ENCODE measurements at places on chromosomes 4 and X. TPM values are rescaled to one million over a fixed set of nuclear protein-coding genes. Genes with fewer than 3 reads are reported as not detected.

- peak; percentile 22 for DNase-seq
Measured at GRCh38 chr4:22607382-22607781, 85.4 kb upstream of the GBA3 start.

CHRDL1 gene
- 0.17 TPM for total RNA-seq

SYP gene
- not detected for total RNA-seq

DNA sequence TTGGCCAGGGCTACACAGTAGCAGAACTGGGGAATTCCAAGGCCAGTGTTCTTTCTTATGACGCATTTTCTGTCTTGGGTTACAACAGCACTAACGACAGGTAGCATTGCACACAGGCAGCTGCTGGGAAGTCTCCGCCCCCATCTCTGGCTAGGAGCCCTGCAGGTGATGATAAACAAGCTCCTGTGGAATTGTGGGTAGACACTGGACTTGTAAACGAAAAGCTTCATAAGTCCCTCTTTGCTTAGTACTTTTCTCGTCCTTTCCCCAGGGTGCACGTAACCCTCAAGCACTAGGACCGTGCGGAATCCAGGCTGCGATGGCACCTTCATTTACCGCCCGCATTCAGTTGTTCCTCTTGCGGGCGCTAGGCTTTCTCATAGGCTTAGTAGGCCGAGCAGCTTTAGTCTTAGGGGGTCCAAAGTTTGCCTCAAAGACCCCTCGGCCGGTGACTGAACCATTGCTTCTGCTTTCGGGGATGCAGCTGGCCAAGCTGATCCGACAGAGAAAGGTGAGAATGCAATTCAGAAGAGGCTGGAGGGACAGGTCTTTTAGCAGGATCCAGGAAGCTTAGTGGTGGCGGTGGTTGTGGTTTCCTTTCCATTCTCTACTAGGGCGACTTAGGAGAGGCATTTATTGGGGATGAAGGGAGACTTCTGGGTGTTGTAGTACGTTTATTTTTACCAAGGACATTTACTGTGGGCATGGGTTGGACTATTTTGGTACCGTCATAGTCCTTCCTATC is at the start of gene FAAH2:
TSS of gene FAAH2 (plus strand) at position 200 of the 745 bp plus-strand sequence. CDS start at position 320, 120 bp downstream.
- DNase-seq: peak; percentile 82

DNA sequence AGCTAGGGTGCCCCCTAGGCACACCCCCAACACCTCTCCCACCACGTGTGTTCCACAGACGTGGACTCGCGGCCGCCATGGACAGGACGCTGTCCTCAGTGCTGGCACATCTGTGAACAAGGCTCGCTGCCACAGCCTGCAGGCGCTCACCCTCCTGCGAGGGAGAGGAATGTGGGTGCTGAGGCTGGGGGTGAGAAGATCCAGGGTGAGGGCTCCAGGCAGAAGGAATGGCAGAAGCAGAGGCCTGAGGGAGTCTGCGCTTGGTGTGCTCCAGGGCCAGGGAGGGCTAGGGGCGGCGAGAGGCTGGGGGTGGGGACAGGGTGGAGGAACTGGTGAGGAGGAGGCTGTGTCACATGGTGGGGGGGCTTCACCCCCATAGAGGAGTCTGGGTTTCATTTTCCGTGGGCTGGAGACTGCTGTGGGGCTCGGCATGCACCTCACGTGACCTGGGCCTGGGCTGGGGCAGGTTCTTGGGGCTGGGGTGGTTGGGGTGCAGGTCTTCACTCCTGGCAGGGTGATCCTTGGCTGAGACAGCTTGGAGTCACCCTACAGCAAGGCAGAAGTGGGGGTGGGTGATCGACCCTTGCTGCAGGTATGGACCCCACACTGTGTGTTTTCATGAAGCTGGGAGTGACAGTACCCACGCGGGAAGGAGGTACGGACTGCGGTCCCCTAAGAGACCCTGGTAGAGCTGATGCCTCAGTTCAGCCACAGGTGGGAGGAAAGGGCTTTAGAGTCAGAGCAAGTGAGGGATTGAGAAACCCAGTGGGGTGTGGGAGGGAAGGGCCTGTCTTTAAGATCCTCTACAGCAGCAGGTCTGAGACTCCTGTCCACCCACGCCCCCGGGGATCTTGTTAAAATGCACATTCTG is 103.7 kb downstream of the PSAPL1 start:
- no peak for DNase-seq

- DNase-seq: no peak
Measured at GRCh38 chrX:6574762-6575161, 39.8 kb upstream of the VCX3A start.

GRCh38 chrX:95629737-95630136 is 1054.9 kb upstream of the DIAPH2 start:
- DNase-seq: peak; percentile 1

GPR143 gene
- total RNA-seq: 0.49 TPM

- DNase-seq: peak; percentile 2
Measured at GRCh38 chrX:9525511-9526248, 60.8 kb downstream of the TBL1X start.

GRCh38 chr4:8289151-8289750 is 19.7 kb downstream of the HTRA3 start:
- no peak for DNase-seq

RAB33A gene
- not detected for total RNA-seq

DGKK gene
- not detected for total RNA-seq

EGF gene
- total RNA-seq: 8.6 TPM

DNA sequence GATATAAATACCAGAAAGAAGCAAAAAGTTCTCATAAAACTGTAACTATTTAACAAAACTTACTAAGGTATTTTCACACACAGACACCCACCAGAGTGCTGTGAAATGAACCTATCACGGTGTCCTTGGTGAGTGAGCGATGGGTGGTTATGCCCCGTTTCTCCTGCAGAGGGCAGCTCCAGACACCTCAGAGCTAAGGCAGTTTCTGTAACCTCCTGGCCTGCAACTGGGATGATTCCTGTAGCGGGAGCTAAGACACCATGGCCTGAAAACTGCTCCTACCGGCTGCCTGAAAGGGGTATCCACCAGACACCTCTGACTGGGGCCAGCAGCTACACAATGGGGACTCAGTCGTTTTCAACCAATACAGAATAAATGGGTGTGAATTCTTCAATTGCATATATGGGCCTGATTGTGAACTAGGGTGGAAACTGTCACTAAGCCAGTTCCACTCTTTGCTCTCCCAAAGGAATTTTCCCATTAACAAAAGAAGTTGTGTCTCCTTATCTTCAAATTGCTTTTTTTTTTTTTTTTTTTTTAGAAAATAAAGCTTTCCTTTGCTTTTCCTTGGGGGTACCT is 2375.8 kb upstream of the TENM3 start:
- DNase-seq: peak; percentile 31

VCX gene
- total RNA-seq: not detected

DNA sequence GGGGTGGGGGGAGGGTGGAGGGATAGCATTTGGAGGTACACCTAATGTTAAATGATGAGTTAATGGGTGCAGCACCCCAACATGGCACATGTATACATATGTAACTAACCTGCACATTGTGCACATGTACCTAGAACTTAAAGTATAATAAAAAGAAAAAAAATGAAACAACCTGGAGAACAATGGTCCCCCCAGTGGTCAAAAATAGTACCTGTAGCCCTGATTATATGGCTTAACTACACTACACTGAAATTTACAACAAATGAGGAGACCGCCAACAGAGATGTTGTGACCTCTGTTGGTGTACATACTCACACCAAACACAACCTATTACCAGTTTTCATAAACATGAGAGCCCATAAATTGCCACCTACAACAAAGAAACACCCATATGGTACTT is 7.3 kb upstream of the MAGEE1 start:
- DNase-seq: no peak

- no peak for DNase-seq
Measured at GRCh38 chrX:23369027-23369426, 34.4 kb downstream of the PTCHD1 start.

DMRTC1B gene
- not detected for total RNA-seq

- DNase-seq: no peak
Measured at GRCh38 chr4:15333692-15334633, 93.9 kb upstream of the C1QTNF7 start.

GRCh38 chr4:108391701-108392455 is 223.1 kb upstream of the LEF1 start:
- DNase-seq: no peak

GRCh38 chrX:17860811-17861488 is at the start of gene RAI2:
RAI2 (minus strand) TSS chrX:17861298; CDS start chrX:17802010, 59,288 bp downstream.
- peak; percentile 30 for DNase-seq

DNA sequence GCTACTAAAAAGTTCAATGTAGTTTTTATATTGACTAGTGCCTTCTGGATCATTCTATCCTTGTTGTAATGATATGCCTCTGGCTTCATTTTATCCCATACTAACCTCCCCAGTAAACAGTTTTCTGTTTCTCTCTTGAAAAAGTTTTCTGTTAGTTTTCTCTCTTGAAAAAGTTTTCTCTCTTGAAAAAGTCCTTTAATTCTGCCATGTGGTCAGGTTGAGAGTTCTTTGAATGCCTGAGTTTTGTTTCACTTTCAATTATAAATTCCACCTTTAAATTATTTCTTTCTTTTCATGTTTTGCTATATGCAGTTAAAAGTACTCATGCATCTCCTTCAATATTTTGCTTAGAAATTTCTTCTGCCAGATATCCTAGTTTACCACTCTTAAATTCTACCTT is 1139.6 kb downstream of the STPG2 start:
- no peak for DNase-seq

DNA sequence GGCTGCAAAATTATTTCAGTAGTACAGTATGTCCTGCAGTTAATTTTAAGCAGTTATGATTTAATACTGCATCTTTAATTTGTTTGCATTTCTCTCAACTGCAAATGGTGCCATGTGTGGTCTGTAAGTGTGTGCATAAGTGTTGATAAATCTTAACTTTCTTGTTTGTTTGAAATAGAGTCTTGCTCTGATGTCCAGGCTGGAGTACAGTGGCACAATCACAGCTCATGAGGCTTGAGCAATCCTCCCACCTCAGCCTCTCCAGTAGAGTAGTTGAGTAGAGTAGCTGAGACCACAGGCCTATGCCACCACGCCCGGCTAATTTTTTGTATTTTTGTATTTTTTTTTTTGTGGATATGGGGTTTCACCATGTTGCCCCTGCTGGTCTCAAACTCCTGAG is 322.5 kb upstream of the NR3C2 start:
- DNase-seq: no peak

DNA sequence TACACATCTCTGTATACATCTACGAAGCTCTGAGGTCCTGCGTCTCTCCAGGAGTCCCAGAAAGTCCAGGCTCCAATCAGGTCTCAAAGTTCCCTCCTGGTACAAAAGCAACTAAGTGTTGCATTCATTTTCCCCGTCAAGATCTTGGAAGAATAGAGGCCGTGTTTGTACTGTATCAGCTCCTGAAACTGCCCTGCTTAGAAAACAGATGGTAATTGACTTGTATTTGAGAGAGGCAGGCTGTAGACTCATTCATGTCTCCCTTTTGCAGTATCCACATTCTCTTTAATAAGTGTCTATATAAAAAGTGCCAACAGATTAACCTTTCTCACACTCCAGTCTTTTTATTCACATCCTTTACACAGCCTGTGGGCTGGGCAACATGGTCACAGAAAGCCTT is 91.7 kb downstream of the HPGD start:
- DNase-seq: no peak

IGFBP7 gene
- total RNA-seq: 1,275 TPM

GRCh38 chr4:9825049-9825448 is 43.6 kb downstream of the DRD5 start:
- DNase-seq: no peak

MAGEA9B gene
- total RNA-seq: not detected

FAM47E gene
- not detected for total RNA-seq

DNA sequence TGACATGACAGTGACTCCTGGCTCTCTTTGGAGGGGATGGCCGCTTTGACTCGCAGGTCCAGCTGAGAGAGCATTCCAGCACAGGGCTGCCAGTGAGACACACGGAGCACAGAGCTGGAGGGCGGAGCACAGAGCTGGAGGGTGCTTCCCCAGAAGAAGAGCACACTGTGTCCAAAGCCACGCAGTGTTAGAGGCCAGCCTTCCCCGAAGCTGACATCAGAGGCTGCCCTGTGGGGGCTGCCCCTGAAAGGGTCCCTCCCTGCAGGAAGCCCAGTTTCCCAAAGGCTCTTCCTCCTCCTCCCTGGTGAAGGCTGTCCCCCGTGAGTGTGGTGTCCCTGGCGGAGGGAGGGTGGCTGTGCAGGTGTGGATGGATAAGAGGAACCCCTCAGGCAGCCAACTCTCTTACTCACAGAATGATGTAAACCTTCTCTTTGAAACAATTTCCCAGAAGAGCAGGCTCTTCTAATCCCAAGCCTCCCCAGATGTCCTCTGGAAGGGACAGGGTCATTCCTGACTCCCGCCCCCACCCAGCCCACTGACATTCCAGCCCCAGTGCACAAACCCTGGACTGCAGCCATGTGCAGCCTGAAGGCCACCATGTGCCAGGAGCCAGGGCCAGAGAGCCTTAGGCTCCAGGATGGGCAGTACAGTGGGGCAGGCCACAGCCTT is 53.4 kb downstream of the PSAPL1 start:
- no peak for DNase-seq

- no peak for DNase-seq
Measured at GRCh38 chr4:105460306-105460705, 13.6 kb downstream of the PPA2 start.

ZNF157 gene
- not detected for total RNA-seq

GRCh38 chr4:150890246-150890645 is 124.8 kb downstream of the LRBA start:
- no peak for DNase-seq

- DNase-seq: no peak
Measured at GRCh38 chr4:105936901-105937300, 41.6 kb downstream of the NPNT start.

CAMK2D gene
- 38.0 TPM for total RNA-seq

DNA sequence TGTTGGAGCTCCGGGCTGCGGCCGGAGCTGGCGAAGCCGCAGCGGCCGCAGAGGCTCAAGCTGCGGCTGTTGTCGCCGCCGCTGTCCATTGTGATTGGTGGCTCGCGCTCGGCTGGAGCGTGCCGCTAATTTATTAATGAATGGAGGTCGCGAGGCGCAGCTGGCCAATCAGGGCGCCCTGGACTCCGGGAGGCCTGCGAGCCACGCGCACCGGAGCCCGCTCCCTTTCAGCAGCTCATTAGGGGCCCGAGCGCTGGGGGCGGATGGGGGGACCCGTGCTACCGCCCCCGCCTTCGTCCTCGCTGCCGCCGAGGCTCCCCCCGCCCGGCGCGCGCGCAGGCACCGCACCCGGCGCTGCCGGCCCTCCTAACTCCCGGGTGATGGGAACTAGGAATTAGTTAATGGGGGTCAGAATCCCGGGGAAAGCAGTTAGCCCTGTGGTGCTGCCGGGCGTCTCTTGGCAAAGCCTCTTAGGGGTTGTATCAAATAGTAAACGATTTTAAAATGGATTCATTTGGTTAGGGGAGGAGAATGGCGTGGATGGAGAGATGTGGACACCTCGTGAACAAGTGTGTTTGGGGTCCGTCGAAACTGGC is 589 bp upstream of the NEUROG2 start:
- peak; percentile 47 for DNase-seq

GRCh38 chr4:94517492-94517891 is 65.8 kb downstream of the PDLIM5 start:
- DNase-seq: no peak

- DNase-seq: no peak
Measured at GRCh38 chr4:145451895-145452294, 29.8 kb upstream of the SMAD1 start.

GRCh38 chr4:99832321-99832720 is 15.7 kb downstream of the DAPP1 start:
- peak; percentile 20 for DNase-seq

- DNase-seq: no peak
Measured at GRCh38 chrX:29471829-29472228, 743.5 kb upstream of the MAGEB2 start.
